ENCODE measurements at places on chromosomes 5 and 9.

DNA sequence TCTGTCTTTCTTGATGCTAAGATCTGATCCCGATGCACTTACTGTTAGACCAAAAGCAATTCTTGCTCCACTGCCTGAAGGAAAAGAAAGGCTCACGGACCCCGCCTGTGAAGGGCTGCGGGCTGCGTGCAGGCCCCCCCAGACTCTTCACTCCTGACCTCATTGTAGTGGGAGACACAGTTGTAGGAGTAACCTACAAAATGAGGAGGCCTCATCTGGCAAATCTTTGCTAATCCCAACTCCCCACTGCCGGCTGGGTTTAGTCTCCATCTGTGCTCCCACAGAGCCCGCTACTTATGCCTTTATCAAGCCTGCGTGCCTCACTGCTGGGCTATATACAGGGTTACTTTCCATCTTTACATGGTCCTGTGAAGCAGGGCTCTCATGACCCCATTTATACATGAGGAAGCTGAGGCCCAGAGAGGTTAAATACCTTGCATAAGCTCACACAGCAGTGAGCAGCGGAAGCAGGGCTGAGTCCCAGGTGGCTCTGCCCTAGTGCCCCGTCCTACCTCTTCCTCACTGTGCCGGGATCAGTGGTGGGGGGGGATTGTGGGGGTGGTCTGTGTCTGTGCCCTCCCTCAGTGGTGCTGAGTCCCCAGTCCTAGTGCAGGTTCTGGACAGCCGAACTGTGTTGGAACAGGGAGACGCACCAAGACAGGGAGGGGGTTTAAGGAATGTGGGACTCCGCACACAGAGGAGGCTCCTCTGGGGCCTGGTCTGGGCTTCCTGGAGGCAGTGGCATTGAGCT lies 43.9 kb upstream of the RNF130 start:
- no peak for DNase-seq

DNA sequence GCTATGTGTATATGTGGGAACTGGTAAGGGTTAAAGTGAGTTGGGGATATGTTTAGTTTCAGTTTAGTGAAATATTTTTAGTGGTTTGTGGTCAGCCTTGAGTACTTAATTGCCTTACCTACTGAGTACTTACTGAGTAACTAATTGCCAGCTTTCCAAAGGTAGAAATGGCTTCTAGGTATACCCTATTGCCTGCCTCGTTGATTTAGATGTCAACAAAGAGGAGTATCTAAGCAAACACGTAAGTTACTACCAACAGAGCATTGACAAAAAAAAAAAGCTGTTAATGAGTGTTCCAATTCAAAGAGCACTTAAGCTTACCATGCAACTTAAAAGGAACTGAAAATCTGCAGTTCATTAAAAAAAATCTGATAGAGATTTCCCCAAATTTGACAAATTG lies 8.8 kb downstream of the ATP10B start:
- no peak for DNase-seq

- no peak for DNase-seq
These were observed 68.2 kb upstream of the ITGA2 start for GRCh38 chr5:52920929-52921328.

GRCh38 chr5:66570201-66570600 lies 26.0 kb upstream of the MAST4 start:
- DNase-seq = no peak

GRCh38 chr5:73317523-73317922 lies 131.1 kb downstream of the FOXD1 start:
- DNase-seq = no peak

DNA sequence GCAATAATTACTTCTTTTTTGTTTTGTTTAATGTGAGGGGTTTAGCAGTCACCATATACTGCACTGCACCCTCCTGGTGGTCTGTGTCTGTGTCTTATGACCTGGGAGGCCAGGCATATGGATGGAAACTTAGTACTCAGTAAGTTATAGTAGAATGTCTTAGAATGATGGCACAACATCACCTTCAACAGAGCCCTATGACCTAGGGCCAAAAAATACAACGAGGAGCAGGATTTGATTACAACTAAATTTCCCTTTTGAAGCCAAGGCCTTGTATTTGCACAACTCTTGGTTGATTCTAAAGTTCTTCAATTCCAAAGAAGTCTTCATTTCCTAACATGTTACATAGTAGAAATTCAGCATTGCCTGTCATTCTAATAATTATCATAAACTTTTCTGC lies 422.1 kb upstream of the PIK3R1 start:
- no peak for DNase-seq

- peak; percentile 27 for DNase-seq
These were observed at the start of gene HSDL2 for GRCh38 chr9:112380102-112380824. HSDL2 (plus strand) TSS chr9:112380108; CDS start chr9:112380164, 56 bp downstream.

DNA sequence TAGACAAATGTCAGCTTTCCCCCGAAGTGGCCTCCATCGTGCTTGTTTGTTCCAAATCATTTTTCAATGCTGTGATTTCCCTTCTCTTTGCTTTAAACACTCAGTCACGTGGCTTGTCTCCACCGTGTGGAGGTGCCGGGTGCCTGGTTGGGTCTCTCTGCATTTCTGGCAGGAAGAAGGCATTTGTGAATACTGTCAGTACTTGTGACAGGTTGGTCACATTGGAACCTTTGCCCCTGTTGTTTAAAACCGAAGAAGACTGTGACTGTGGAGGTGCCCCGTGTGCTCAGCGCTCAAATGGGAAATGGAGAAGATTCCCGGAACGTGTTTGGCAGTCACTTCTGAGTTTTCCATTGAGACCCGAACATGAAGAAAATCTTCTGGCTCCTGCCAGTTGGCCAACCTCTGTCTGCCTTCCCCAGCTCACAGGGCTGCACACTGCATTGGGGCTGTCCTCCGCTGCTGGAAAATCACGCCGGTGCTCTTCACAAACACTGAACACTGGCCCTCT lies 74.6 kb downstream of the LMNB1 start:
- DNase-seq = no peak

DNA sequence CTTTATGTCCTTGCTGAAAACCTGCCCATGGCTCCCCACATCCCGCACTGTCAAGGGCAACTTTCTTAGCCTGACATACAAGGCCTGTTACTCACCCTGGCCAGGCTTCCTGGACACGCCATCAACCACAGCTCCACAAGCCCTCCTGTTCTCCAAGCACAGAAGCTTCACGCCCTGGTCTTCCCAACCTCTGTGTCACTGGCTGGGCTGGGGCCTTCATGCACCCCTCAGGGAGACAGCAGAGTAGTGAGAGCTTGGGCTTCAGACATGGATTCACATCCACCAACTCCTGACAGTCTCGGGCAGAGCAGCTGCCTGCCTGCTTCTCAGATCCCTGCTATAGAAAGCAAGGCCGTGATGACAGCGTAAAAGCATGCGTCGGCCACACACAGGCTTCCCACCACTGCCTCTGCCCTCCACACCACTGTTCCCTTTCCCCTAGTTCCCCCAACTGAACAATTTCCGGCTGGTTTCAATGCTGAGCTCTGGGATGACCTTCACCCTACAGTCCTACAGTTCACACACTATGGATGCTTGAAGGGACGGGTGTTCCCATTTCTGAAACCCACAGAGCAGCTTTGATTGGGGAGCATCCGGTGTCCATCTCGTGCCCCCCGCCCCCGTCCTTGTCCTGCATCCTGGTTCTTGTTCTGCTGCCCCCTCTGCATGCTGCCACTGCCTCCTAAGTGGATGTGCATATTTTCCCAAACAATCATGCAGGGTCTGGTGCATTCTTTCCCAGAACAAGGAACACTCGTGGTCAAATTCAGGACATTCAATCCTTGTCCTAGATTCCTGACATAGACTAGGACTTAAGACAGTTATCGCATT lies 33.4 kb upstream of the ADAMTS2 start:
- peak; percentile 47 for DNase-seq

DNA sequence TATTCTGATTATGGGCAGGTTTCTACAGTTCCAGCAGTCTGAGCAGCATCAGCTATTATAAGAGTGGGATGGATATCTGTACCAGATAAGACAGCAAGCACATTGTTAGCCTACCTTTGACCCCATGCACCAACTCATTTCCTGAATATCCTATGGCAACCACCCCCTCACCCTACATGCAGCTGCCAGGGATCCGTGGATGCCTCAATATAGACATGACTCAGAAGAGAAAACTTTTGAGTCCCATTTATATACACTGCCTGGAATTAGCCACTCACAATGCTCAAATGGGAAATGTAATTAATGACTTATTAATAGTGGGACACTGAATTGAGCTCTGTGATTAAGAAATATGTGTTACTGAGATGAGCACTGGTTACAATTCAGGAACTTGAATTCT lies 124.4 kb downstream of the SSBP2 start:
- DNase-seq = peak; percentile 29

- no peak for DNase-seq
These were observed 75.6 kb upstream of the PCA3 start for GRCh38 chr9:76688471-76689238.

DNA sequence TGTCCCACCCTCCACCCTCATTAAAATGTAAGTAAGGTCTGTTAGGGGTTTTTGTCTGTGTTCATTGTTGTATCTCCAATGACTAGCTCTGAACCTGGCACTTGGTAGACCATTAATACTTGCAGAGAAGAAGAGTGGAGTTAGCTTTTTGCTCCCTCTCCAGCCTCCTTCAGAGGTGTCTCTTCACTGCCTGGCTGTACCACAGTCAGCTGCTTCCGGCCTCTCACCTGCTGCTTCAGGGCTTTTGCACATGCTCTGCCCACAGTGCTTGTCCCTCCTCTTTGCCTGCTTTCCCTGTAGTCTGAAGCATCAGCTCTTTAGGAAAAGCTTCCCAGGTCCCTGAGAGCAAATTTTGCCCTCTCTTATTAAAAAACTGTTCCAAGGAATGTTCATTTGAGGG lies 83.6 kb downstream of the SNX24 start:
- DNase-seq = no peak

DNA sequence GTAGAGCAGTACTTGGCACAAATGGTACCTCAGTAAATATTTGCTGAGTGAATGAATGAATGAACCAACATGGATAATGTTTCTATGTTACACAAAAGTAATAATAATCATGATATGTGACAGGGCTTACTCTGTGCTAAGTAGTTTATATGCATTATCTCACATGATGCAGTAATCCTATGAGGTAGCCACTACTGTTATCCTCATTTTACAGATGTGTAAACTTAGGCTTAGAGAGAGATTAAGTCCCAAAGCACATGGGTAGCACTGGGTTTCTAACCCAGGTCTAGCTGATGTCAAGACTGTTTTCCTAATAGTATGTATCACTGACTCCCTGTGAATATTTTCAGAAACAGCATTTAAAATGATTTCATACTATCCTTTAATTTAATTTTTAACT lies 44.1 kb upstream of the VDAC1 start:
- no peak for DNase-seq

DNA sequence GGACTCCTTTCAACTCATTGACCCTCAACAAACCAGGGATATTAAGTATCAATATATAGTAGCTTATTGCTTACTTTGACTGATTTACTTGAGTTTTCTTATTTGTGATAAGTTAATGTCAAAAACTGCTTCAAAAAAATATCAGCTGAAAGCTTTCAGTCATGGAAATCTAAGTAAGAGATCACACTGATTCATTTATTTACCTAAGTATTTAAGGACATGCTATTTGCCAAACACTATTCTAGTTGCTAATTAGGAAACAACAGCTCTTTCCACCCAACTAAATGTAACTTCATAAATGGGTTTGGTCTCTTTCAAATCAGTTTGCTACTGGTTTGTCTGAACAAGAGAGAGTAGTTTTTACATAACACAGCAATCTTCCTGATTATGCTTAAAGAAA lies 48.2 kb downstream of the CHD1 start:
- DNase-seq = no peak

GRCh38 chr5:88787856-88788255 lies 95.1 kb downstream of the MEF2C start:
- no peak for DNase-seq

GRCh38 chr5:3365501-3366215 lies 230.0 kb upstream of the IRX1 start:
- no peak for DNase-seq

DNA sequence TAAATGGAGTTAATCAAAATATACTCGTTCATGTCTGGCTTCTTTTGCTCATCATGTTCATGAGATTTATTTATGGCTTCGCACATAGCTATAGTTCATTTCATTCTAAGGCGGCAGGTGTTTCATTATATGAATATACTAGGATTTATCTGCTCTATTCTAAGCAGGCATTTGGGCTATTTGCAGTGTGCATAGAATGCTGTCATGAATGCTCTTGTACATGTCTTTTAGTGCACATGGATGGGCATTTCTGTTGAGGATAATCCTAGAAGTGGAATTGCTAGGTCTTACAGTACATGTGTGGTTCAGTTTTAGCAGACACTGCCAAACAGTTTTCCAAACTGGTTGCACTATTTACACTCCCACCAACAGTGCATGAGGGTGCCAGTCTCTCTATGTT lies 285.3 kb upstream of the ADRA1B start:
- DNase-seq = no peak

DNA sequence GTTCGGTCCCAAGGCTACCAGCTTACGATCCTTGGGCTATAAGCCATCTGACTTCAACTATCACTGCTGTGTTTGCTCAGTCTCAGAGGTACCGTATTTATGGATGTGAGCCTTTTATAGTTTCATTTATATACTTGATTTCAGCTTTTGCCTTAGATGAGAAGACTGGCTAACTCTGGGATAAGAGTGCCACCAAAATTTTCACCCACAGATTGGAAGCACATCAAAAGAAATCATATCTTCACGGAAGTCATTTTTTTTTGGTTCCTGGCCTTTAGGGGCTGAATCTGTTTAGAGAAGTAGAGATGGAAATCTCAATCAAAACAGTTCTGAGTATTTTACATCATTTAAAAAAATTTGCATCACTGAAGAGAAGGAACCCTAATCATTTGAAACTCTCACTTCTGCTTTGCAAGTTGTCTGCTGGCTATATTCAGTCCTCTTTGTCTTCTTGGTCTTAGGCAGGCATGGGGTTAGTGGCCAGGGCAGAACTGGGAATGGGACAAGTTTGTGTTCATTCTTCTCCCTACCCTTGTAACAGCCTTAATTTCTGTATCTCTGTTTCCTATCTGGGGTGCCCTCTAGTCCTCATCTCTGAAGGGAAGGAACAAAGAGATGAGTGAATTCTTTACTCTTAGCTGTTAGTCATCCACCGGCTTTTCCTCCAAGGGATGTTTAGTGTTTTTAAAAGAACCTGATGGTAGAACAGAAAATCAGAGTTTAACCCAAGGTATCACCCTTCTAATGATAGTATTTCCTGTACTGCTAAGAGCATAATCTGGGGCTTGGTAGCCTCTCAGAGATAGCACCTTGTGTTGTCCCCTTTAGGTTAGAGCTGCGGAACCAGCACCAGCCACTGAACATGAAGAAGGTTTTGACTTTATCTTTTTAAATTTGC lies 14.1 kb upstream of the TNFAIP8 start:
- no peak for DNase-seq
